Kidney epithelial cell (primary cell): ENCODE measurements at places on chromosomes 5 and 9. TPM values are rescaled to one million over a fixed set of nuclear protein-coding genes. Genes with fewer than 3 reads are reported as not detected.
A peak's percentile ranks its signal among the peaks of the same experiment; 100 is the strongest.

PCDHGA3 gene
- 2.4 and 2.6 TPM in 2 replicates for total RNA-seq

DNA sequence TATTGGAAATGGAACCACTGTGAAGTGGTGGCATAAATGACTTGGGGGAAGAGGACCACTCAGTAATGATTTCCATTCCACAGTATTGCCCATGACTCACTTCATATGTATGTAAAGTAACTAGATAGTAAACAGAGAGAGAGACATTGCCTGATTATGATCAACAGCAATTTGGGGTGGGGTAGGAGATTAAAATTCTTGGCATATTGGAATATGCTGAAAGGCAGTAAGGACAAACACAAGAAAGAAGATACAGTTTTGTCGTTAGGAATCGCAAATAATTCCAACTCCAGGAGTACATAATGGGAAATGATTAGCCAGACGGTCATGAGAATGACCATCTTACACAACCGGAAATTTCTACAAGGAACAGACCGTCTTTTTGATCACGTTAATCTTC, 1.5 kb upstream of the HMGCS1 start:
- no peak for DNase-seq

GRCh38 chr5:111655169-111655924, 101.6 kb downstream of the NREP start:
- no peak for DNase-seq

- DNase-seq: no peak
These were observed 1.1 kb downstream of the PRUNE2 start for GRCh38 chr9:76904661-76905457.

PCDHA9 gene
- total RNA-seq: under 0.01 TPM in 2 replicates

DNA sequence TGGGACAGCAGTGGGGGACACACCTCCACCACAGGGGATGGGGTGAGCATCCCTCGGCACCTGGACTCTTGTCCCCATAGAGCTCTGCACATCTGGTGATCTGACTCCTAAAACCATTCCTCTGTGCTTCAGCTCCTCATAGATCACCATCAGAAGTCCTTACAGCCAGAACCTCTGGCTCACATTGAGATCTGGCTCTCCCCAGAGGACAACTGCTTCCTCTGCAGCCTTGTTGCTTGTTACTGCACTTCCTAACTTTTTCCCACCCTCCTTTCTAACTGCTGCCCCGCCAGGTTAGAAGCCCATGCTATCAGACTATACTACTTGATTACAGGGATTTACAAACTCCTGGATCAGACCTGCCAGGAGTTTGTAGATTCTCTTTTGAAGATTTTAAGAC, 64.5 kb downstream of the ARSB start:
- no peak for DNase-seq

DNA sequence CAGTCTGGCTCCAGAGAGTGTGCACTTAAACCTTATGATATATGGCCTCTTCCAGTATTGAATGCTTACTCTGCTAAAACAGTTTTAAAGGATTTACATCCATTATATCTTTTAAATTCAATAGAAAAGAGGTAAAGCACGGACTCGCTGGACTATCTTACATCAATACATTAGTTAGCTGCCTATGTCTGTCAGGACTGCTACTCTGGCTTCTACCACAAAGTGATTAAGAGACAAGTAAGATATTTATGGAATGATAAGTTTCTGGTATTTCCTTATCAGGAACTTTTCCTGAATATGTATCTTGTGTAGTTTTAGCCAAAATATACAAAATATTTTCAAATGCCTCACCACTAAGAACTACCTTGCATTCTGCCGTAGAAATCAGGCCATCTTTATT, 295.1 kb downstream of the ISL1 start:
- no peak for DNase-seq

- peak; percentile 14 for DNase-seq
These were observed 172.7 kb downstream of the TRIM32 start for GRCh38 chr9:116859763-116860162.

- DNase-seq: no peak
These were observed 96.1 kb downstream of the MAP1B start for GRCh38 chr5:72203251-72203845.

GRCh38 chr5:122882831-122883230, 37.4 kb downstream of the SNX24 start:
- DNase-seq: no peak

- no peak for DNase-seq
These were observed 63.4 kb upstream of the ZNF354B start for GRCh38 chr5:178796165-178796945.

QRFP gene
- total RNA-seq: not detected in 2 replicates
